RPMI7951 (cell line): ENCODE measurements at places on chromosomes 12 and 14. TPM values are rescaled to one million over a fixed set of nuclear protein-coding genes. Genes with fewer than 3 reads are reported as not detected.

The SMIM41 gene
- total RNA-seq, result not detected in 2 replicates

DNA sequence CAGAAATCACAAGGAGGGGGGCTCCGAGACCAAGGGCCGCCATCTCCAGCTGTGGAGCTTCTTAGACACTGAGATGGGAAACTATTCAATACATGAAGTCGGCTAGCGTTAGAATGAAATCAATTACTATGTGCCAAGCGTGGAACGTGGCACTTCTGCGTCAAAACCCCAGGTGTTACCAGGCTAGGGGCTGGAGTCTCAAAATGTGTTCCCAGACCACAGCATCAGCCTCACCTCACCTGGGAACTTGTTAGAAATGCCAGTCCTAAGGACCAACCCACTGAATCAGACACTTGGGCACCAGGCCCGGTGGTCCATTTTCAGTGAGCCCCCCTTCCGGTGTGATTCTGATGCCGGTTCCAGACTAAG lies 5.0 kb upstream of the SETD1B start:
- no peak for DNase-seq

DNA sequence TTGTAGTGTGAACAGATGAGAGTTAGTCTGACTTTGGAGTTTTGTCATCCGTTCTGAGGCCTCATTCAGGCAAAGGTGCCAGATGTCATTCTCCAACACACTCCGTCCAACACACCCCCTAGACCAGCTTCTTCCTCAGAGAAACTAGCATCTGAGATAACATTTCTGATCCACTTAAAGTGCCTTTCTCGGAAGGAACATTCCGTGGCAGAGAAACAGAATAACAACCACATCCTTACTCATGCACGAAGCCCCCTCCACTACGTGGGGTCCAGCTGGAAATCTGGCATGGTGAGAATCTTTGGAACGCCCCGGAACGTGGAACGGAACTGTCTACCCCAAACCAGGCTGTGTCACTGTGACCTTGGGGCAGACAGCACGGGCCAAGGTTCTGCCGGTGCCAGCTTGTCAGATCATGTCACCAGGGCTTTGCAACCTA lies 17.0 kb upstream of the BCL7A start:
- DNase-seq, result no peak

GRCh38 chr12:41512497-41512896 lies 324.4 kb downstream of the PDZRN4 start:
- no peak for DNase-seq

DNA sequence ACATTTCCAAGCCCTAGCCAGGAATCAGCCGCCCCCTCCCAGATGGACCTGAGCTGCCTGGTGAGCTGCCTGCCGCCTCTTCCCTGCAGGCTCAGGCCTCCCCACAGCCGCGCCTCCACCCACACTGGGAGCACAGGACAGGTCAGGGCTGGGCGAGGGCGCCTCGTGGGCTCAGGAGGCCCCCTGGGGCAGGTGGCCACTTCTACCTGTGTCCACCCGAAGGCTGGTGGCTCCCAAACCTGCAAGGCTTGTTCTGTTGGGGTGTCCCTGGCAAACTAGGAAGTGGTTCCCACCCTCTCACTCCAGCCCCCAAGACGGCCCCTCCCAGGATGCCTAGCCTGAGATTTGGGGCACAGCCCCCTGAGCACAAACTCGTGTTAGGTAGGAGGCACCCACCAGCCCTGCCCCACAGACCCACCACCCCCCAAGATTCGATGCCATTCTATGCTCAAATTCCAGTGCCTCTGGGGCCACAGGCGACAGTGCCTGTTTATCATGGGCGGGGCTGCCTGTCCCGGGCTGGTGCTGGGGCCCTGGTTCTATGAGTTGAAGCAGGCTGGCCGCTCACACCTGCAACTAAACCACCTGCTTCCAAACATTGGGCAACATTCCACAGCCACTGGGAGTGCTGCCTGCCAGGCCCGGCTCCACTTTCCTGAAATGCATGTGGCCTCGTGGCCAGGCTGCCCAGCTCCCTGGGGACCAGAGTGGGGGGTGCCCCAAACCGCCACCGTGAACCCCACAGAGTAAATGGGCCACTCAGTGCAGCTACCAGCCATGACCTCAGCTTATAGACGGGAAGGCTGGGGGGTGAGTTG lies 6.8 kb downstream of the MMP17 start:
- no peak for DNase-seq

DNA sequence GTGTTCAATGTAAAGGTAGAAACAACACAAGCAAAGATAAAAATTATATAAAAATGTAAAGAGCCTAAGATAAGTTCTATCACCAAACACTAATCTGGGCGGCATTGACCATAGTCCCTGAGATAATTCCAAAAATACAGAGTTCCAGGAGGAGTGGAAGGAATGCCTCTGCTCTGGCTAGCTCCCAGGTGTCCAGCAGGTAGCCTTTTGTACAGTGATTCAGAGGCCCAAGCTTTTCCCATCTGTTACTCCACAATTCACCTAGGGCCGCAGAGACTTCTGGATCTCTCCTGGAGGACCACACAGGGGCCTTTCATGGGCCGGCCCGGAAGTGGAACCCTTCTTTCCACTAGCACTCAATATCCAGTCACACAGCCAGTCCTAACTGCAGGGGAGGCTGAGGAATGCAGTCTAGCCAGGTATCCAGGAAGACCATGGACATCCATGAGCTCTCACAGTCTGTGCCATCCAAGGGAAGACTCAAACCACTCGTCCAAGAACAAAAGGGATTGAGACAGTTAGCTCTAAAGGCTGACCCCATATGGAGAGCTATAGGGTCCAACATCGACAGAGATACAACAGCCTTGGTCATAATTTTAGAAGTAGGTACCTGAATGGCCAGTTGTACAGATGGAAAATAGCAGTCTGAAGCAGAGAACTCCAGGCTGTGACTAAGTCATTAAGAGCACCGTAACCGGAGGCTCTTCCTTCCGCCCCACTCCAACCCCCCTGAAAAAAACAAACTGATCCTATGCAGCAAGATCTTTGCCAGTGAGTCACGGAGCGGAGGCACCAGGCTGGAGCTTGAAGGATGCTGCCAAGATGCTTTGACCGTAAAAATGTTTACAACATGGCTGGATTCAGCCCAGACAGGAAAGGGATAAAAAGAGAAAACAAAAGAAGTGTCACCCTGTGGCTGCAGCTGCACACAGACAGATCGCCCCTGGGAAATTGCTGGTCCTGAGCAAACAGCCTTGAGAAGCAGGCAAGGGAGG lies 204.8 kb downstream of the NUAK1 start:
- peak; percentile 99 for DNase-seq

DNA sequence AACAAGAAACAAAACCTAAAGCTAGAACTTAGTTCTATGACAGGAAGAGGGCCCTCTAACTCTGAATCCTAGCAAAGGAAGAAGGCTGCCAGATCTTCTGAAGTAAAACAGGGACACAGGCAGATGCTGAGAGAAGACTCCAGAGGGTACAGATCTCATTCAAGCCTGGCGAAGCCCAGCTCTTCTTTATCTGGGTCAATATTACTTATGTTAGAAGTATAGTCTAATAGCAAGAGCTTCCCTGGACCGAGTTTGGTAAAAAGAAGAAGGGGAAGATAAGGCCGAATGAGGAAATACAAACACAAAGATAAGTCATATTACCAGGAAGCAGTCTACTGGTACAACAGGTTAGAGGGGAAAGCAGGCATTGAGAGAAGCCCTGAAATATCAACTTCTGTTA lies 79.9 kb upstream of the CCDC91 start:
- DNase-seq, result no peak

The GPR137C gene
- 0.49 and 1.1 TPM in 2 replicates for total RNA-seq
